ENCODE measurements at places on chromosomes 6 and 20.
A peak's percentile ranks its signal among the peaks of the same experiment; 100 is the strongest.

GRCh38 chr6:170018936-170019817 lies 267.8 kb downstream of the ERMARD start:
- no peak for DNase-seq

DNA sequence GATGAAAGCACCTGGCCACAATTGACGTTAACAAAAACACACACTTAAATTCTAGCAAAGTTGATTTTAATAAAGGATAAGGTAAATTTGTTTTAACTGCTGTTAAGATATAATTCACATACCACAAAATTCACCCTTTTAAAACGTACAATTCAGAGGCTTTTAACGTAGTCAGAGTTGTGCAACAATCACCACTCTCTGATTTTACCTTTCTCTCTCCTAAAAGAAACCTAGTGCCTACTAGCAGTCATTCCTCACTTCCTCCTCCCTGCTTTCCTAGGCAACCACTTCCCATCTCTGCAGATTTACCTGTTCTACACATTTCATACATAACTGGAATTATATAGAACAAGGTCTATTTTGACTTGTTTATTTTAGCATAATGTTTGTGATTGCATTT lies 58.9 kb downstream of the PTPRK start:
- DNase-seq = no peak

DNA sequence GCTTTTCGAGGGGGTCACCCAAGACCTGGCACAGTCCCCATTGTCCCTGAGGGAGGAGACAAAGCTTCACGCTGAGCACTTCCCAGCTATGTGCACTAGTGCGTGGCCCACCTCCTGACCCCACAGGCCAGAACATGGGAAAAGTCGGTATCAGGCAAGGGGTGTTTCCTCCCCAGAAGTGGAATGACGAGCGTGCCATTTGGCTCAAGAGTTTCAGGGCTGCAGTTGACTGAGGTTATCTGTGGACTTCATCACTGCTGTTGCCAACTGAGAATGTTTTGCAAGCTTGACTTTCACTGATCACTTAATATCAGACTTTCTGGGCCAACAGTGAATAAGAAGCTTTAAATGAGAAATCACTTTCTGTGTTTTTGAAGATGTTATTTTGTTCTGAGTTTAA lies 137.0 kb upstream of the AFDN start:
- DNase-seq = no peak

- peak; percentile 89 for DNase-seq
Measured at GRCh38 chr6:96086745-96087144, 71.0 kb downstream of the FUT9 start.

DNA sequence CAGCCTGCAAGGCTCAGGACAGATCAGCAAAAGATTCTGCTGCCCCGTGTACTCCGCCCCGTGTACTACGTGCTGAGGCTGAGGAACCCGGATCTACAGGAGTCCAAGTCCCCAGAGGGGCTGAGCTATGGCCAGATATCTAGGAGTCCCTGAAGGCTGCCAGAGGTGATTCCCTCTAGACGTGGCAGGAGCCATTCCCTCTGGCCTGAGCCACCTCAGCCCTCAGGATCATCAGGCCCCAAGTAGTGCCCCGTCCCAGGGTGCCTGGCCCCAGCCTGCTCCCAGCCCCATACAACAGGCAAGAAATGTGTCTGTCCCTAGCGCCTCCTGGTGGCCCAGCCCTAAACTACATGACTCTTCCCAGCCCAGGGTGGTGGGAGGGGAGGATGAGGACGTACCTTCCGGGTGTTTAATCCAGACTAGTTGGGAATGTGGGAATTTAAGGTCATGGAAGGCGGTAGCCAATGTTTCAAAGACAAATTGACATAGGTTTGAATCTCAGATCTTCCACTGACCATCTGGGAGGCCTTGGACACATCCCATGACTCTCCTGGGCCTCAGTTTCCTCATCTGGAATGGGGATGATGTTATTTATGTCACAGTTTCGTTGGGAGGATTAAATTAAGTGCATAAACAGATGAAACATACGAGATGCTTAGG lies 49.4 kb upstream of the PTPN1 start:
- no peak for DNase-seq

GRCh38 chr6:2132416-2132815 lies 113.0 kb downstream of the GMDS start:
- DNase-seq = no peak

GRCh38 chr20:62499758-62500236 lies 24.0 kb upstream of the GATA5 start:
- no peak for DNase-seq

DNA sequence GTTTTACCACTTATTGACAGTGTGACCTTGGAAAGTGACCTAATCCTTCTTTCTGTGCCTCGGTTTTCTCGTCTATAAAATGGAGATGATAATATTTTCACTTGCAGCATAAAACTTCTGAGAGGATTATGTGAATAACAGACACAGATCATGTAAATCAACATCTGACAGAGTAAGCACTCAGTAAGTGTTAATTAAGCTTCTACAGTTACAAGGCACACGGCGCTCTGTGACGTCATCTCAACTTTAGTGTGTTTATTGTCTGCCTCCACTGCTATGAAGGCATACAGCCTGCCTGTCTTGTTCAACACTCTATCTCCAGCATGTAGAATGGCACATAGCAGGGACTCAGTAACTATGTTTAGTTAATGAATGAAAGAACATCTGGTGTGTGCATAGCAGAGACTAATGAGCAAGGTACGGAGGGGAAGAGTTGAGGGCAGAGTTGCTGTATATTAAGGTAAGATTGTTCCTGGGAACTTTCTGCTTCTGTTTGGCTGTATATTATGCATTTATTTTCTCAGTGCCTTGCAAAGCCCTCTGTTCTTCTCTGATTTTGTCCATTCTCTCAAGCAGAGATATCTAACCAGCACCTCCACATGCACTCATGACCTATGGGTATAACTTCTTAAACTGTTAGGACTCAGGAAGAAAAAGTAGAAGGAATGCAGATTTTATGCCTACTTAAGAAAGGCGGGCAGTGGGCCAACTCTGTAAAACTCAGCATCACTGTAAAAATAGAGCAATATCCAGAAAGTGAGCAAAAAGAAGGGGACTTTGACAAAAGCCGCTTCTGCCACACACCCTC lies 66.4 kb upstream of the STMND1 start:
- no peak for DNase-seq

DNA sequence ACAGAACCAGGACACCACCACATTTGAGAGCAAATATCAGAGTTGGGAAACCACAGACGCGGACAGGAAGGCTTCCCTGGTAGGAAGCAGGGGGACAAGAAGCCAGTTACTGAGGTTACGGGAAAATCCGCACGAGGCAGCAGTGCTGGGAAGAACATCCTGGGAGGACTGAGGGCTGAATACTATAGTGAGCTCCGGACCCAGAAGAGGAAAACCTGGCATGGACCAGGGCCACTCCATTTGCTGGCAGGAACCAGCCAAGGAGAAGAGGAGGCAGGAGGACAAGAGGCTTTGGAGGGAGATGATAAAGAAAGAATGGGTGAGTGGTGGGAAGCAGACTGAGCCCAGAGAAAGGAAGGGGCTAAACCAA lies 6.1 kb upstream of the DSN1 start:
- DNase-seq = no peak

- no peak for DNase-seq
Measured at GRCh38 chr20:824490-824889, 9.0 kb upstream of the FAM110A start.

DNA sequence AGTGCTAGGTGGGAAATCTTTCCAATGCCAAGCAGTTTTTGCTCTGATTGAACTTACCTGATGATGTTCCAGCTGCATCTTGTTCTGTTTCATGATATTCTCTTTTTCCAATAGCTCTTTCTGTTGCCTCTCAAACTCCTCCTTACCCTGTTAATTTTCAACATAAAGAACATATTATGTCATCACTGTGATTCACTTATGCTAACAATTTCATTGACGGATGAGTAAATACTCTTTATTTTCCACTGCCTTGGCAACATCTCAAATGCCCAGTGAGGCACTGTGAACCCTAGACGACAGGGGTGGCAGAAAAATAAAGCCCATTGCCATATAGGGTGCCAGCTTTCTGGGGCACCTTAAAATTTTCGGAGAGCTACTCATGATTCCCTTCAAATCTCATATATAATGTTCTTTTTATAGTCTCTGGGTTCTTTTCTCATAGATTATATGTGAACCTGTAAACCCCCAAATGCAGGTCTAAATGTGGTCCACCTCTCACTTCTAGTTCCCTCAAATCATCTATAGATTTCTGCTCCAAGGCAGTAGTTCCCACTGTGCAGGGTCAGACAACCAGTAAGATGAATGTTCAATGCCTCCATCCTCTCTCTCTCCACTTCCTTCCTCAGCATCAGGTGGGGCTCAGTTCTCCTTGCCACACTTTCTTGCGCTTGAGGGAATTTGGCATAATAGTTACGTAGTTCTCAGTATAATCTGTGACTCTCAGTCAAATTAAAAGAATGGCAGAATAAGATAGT lies 44.1 kb downstream of the NEDD9 start:
- no peak for DNase-seq

DNA sequence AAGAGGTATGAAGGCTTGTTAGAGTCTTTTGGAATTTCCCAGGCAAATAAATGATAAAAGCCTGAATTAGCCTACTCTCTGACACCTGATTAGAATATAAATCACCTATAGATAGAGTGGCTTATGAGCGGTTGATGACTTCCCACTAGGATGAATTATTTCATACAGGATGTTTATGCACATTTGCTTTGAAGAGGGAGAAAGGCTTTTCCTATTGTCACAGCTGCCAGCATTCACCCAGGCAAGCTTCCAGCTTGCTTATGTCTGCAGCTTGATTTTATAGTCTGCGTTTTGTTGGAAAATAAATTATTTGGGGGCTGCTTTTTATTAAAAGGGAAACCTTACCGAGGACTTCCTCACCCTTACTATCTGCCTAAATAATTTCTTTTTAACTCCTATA lies 51.3 kb upstream of the EIF2S2 start:
- no peak for DNase-seq

GRCh38 chr6:84763003-84763885 lies 1.2 kb downstream of the TBX18 start:
- no peak for DNase-seq

GRCh38 chr6:43250992-43251373 lies 7.7 kb downstream of the TTBK1 start:
- DNase-seq = no peak

DNA sequence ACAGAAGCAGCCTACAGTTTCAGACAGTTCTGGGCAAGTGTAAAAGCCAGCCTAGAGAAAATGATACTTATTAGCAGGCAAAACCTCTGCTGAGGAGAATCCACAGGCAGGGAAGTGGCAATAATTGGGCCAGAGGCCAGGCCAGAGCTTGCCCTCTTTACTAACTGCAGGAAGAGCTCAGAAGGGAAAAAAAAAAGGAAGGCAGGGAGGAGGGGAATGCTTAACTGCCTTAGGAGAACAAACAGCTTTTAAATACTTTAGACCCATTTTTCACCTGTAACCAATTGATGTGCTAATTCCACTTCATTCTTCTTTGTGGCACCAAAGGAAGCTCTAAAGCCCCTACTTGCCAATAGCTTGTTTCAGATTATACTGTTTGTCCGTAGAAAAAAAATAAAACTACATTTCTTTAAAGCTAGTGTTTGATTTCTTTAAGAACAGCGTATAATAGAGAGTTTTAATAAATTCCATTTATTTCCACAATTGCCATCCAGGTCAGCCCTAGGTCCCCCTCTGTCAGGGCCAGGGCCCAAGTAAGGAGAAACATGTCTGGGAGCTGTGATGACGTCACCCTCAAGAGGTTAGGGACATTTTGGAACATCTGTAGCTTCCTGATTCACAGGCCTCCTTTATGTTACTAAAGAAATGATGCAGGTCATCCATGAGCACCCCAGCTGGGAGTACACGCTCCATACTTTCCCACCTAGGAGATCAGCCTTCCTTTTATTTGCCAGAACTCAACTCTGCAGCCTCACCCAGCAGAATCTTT lies 384.3 kb downstream of the CDC5L start:
- DNase-seq = no peak

DNA sequence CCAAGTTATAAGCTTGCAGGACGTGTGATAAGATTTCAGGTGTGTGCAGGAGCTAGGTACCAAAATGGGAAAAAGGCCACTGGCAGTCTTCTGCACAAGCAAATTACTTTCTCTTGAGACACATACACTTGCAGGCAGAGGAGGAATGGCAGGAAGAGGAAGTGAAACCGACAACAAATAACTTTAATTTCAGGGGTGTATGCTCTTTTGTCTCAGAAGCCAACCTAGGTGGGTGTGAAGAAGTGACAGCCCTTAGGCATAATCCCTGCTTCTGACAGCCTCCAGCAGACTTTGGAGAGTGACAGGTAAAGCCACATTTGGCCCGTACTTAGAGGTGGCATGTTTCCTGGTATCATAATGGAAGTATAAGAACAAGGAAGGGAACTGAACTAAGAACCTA lies 118.8 kb upstream of the TRAF3IP2 start:
- DNase-seq = no peak

DNA sequence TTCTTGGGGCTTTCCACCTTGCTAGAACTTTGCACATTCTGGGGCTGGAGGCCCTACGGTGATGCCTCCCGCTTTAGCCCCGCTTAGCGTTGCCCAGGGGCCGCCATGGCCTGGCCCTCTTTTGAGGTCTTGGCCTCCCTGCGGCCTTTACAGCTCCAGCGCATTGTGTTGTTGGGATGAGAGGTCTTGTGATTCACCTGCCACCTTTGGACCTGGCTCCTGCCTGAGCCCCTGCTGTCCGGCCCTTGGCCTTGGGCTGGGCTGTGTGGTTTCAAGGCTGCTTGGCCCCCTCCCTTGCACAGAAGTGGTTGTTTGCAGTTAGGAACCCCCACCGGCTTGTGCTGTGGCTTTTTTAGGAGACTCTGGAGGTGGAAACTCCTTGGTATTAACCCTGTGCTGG lies 61.0 kb upstream of the CDH4 start:
- no peak for DNase-seq

- no peak for DNase-seq
Measured at GRCh38 chr6:8642131-8642530, 206.8 kb upstream of the SLC35B3 start.

DNA sequence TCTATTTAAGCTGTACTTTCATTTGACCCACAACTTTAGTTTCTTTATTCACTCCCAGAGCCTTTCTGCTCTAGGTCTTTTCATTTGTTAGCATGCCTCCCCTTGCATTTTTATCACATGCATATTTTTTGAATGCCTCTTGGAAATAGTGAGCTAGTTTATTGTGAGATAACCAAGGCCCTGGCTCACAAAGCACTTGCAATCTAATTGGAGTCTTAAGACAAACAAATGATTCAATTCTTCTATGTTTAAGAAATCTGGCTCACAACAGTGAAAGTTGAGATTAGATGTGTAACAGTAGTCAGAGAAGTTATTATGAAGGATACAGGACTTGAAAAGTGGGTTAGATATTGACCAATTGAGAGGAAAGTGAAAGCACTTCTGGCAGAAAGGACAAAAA lies 173.4 kb downstream of the MOXD1 start:
- no peak for DNase-seq

GRCh38 chr20:35561671-35562070 lies 19.8 kb downstream of the ERGIC3 start:
- no peak for DNase-seq

- DNase-seq = no peak
Measured at GRCh38 chr6:32459781-32460424, 20.2 kb downstream of the HLA-DRA start.

Data from cerebellar nuclear complex (tissue), 1 donor.